SW480 (cell line): ENCODE measurements at places on chromosomes 4 and X.

- no peak for DNase-seq
These were observed 149.5 kb downstream of the MAML3 start for GRCh38 chr4:140004549-140004895.

GRCh38 chr4:183986971-183987946 is 82.2 kb downstream of the STOX2 start:
- DNase-seq: peak; percentile 74

DNA sequence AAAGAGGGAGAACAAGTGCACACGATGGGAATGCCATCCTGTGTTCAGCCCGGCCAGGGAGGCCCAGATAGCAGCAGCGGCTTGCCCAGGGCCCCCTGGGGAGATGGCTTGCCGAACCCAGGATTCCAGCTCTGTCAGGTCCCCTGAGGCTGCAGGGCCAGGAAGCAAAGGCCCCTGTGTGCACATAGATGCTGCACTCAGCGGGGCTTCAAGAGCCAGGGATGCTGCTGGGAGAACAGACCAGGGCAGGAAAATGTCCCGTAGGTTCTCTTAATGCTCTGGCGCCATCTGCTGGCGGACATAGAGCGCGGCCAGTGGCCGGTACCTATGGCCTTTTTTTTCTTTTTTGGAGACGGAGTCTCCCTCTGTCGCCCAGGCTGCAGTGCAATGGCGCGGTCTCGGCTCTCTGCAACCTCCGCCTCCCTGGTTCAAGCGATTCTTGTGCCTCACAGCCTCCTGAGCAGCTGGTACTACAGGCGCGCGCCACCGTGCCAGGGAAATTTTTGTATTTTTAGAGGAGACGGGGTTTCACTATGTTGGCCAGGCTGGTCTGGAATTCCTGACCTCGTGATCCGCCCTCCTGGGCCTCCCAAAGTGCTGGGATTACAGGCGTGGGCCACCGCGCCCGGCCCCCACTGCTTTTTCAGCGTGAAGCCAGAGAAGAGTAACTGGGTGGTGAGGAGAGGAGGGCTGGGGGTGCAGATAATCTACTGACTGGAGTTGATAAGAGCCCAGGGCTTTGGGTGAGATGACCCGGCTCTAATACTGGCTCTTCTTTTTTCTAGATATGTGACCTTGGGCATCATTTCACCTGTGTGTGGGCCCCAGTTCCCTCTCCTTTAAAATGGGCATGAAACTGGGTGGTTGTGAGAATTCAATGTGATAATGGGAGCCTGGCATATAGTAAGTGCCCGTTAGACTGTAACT is 22.5 kb downstream of the MED28 start:
- DNase-seq: peak; percentile 60

DNA sequence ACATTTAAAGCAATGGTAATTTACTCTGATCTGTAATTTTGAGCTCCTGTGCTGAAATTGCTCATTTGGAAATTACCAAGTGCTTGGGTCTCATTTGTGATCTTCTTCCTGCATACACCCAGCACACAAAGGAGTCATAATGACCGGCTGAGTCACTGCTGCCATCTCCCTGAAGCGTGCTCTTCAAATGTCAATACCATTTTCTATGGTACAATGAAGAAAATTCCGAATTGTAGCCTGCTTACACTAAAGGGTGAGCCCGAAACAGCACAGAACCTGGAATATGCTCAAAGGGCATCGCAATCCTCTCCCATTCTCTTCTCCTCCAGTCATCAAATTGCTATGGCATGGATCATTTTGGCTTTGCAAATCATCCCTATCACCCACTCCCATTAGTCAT is 140.5 kb downstream of the GRIA3 start:
- no peak for DNase-seq

GRCh38 chr4:111748157-111748556 is 397.1 kb upstream of the FAM241A start:
- DNase-seq: no peak

DNA sequence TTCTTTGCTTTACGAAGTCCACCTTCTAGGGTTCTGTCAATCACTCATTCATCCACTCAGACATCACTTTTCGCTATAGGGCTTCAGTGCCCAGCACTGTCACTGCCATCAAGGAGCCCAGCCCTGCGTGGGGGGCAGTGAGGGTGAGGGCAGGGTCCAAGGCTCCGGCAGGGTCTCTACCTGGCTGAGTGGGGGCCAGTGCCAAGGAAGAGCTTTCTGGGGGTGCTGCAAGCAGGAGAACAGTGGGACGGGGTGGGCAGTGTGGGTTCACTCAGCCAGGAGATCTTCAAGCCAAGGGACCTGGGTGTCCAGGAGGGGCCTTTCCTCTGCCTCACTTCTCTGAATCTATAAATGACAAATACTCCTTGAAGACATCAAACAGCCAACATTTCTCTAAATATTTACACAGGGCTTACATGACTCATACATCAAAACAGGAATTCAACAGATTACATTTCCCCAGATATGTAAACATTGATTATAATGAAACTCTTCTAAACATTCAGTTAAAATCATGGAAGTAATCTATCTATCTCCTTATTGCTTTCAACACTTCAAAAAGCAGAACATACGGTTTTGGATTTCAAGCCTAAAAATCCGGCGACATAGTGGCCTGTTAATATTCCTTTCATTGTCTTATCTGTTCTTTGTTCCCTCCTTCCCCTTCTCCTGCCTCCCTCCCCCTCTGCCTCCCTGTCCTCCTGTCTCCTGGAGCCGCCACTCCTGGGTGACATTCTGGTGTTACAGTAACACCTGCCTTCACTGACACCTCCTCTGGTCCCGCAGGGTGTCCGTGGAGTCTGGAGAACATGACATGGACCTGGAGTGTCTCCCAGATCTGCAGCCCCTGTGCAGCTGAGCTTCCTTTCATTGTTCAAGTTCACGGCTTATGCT is 94.4 kb upstream of the ADRA2C start:
- peak; percentile 69 for DNase-seq

- no peak for DNase-seq
These were observed 13.3 kb downstream of the NCAPG start for GRCh38 chr4:17823871-17824669.

DNA sequence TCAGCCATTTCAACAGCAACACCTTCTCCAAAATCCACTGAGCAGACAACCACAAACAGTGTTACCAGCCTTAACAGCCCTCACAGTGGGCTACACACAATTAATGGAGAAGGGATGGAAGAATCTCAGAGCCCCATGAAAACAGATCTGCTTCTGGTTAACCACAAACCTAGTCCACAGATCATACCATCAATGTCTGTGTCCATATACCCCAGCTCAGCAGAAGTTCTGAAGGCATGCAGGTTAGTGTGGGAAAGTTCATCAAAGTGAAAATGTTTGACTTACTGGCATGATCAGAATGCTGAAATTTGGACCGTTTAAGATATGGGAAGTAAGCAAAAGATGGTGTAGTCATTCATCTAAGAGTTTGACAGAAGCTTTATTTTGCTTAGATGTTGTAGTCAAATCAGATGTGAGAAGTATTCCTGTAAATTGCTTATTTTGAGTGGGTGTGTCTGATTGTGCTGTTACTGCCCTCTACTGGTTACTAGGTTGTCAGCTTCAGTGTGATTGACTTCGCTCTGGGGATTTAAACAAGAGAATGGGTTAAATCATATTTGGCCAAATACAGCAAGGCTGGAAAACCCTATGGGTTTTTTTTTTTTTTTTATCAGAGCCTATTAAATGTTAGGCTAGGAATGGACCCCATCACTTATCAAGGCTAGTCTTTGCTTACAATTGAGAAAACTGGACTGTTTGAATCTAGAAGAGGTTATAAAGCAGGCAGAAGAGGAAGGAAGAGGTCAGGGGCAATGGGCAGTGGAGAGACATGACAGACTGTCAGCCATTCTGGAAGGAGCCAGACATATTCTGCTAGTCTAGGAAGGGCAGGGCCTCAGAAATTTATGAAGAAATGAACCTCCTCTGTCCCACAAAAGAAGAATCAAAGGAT is 130.3 kb downstream of the DIPK2B start:
- peak; percentile 40 for DNase-seq

GRCh38 chr4:24145591-24145990 is 255.7 kb upstream of the PPARGC1A start:
- no peak for DNase-seq

- no peak for DNase-seq
These were observed 297.2 kb upstream of the GALNT7 start for GRCh38 chr4:172871381-172871780.

GRCh38 chrX:1323315-1323714 is 13.3 kb upstream of the IL3RA start:
- peak; percentile 65 for DNase-seq

DNA sequence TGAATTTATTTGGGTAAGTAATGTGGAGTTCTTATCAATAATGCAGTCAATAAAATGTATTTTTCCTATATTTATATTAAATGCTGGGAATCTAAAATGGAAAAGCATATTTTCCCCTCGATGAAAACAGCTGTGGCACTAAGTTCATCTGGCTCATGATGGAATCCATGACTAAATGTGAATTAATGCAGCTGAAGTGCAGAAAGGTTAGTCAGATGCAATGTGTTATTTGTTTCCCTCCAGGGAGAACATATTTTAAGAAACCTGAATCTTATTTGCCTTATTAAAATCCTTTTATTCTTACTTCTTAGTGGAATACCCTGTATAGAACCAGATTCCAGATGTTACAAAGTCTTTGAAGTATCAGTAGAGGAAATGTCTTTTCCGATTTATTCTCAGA is 247.9 kb downstream of the ARHGAP24 start:
- no peak for DNase-seq
